GM19239 (cell line): ENCODE measurements at places on chromosomes 16 and 17.

GRCh38 chr16:74320707-74321106 is 24.1 kb downstream of the PSMD7 start:
- DNase-seq: no peak

- DNase-seq: no peak
Observed at GRCh38 chr16:9055115-9055514, 36.3 kb upstream of the HAPSTR1 start.

- DNase-seq: no peak
Observed at GRCh38 chr16:47488051-47488450, 26.9 kb downstream of the PHKB start.

- DNase-seq: no peak
Observed at GRCh38 chr16:75062135-75062975, 54.2 kb downstream of the LDHD start.

GRCh38 chr16:29702269-29702668 is 23.3 kb downstream of the QPRT start:
- no peak for DNase-seq

DNA sequence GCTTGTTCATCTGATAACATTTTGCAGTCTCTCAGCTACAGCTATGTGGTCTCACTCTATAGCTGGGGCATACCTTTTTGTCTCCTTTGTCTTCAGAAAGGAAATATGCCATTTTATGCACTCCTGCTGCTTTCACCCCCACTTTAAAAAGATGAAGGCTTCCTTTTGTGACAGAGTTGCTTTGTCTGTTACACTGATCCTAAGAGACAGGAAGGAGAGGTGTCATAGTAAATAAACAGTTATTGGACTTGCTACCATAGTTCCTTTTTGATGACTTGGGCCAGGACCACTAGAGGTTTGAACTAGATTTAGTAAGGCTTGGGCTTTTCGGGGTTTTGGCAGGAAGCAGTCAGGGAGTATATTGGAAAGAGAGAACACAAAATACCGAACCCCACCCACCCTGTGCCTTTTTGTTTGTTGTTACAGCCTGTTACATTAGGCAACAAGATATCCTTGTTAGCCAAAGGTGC is 1.8 kb upstream of the METTL9 start:
- DNase-seq: no peak

DNA sequence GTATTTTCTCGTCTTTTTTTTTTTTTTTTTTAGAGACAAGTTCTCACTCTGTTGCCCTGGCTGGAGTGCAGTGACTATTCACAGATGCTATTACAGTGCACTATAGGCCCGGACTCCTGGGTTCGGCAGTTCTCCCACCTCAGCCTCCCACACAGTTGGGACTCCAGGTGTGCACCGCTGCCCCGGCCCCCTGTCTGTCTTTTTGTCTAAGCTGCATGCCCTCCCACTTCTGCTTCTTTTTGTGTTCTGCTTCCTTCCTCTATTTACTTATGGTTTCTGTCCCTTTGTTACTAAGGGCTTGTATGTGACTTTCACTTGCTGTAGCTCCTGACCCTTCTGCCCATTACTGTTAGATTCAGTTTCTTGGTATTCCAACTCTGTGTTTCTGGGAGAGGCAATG is 20.5 kb downstream of the SLC7A6 start:
- no peak for DNase-seq

GRCh38 chr16:88636488-88637265 is 1.7 kb upstream of the IL17C start:
- no peak for DNase-seq
